NCI-H1417 treated with DMSO at 0.1 percent for 48 hours (cell line): ENCODE measurements at places on chromosomes 13 and 19.
A peak's percentile ranks its signal among the peaks of the same experiment; 100 is the strongest.

- DNase-seq: no peak
Observed at GRCh38 chr19:42989851-42990250, 36.4 kb downstream of the PSG11 start.

- DNase-seq: peak; percentile 59
Observed at GRCh38 chr13:45781553-45782326, 69.8 kb downstream of the SIAH3 start.

DNA sequence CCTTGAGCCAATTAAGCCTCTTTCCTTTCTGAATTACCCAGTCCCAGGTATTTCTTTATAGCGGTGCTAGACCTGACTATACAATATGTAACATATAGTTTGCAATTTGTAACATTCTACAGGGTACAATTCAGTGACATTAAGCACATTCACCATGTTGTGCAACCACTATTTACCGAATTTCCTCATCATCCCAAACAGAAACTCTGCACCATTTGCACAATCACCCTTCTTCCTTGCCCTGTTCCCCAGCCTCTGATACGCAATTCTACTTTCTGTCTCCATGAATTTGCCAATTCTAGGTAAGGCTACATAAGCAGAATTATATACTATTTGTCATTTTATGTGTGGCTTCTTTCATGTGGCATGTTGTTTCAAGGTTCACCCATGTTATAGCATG, 13.7 kb upstream of the SIGLEC10 start:
- no peak for DNase-seq

DNA sequence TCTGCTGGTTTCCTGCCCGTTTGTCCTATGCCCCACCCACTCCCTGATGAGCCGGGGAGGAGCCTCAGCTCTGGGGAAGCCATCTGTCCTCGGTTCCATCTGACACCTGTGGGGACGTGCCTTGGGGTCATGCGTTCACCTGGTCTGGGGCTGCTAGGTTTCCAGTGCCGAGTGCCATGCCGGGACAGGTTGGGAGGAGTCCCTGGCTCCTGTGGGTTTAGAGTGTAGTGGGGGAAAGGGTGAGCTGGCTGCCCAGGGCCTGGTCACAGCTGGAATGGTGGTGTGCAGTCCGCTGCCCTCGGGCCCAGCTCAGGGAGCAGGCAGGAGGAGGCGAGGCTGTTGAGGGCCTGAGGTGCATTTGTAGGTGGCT, 2.5 kb downstream of the KDM4B start:
- DNase-seq: no peak

GRCh38 chr19:28700176-28700575, 512.8 kb downstream of the UQCRFS1 start:
- no peak for DNase-seq

DNA sequence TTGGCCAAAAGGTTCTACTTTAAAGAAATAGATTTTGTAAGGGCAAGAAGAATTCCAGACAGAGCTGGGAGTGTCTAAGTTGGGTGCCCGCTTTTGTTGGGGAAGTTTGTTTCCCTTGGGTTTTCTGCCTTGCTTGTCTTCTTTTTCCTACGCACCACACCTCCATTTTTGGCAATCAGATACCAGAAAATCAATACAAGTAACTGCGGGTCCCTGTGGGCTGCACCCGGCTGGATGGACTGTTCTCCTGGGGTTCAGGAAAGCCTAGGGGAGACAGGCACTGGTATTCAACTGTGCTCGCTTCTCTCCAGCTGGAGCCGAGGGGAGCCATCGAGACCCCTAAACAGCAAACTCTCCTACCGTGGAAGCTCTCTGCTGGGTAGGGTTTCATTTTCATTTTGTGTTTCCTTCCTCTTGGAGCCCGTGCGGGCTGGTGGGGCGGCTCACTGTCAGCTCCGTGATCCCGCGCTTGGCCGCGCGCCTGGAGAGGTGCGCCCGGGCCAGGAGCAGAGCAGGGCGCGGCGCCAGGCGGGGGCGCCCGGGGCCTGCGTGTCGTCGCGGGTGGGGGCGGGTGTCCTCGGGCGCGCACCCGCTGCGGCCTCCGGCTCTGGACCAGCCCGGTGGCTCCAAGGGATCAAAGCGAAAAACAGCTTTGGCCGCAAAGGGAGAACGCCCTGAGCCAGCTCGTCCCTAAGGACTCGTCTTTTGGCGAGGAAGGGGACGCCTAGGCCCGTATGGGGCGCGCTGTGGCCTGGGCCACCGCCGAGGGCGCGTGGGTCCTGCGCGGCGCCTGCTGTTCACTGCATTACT, 347.2 kb downstream of the ZNF536 start:
- DNase-seq: no peak

DNA sequence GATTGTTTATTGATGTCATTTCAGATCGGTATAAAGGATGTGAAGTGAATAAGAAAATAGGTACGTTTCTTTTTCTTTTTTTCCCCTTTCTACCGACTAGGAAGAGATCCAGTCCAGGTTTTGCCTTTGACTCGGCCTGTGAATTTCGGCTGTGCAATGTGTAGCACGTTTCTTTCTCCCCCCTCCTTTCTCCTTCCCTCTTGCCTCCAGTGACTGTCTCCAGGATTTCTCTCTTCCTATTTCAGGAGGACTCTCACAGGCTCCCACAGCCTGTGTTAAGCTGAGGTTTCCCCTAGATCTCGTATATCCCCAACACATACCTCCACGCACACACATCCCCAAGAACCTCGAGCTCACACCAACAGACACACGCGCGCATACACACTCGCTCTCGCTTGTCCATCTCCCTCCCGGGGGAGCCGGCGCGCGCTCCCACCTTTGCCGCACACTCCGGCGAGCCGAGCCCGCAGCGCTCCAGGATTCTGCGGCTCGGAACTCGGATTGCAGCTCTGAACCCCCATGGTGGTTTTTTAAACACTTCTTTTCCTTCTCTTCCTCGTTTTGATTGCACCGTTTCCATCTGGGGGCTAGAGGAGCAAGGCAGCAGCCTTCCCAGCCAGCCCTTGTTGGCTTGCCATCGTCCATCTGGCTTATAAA, at the start of gene GPC6:
GPC6 (plus strand) TSS at position 185 of the 657 bp plus-strand sequence.
- peak; percentile 89 for DNase-seq

DNA sequence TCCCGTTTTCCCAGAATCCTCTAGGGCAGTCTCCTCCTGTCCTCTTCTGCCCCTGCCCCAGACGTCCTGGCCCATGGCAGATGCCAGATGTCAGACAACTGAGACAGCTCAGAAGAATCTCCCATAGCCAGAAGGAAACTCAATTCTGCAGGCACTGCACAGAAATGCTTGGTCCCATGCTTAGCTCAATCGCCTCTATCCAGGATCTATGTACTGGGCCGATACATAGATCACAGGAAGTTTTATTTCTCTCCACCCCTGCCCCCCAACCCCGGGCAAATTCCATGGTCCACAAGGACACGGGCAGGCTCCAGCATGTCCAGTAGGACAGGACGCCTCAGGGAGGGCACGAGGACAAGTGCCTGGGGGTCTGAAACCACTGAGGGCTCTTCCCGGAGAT, 4.8 kb downstream of the MBD3 start:
- no peak for DNase-seq

DNA sequence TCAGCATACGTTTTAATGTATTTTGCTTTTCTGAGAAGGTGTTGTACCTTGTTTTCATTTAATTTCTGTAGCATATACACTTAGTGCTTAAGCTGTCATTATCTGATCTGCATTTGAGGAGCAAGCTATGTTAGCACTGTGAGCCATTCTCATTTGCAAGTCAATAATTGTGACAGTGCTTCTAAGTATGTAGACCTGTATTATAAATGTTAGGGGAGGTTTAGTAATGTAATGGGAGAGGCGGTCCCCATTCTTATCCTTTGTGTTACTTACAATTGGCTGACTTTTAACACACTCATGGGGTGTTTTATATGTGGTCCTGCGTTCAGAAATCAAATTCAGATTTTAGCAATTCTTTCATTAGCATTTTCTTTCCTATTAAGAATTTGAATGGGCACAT, 90.2 kb downstream of the GPC6 start:
- DNase-seq: no peak

DNA sequence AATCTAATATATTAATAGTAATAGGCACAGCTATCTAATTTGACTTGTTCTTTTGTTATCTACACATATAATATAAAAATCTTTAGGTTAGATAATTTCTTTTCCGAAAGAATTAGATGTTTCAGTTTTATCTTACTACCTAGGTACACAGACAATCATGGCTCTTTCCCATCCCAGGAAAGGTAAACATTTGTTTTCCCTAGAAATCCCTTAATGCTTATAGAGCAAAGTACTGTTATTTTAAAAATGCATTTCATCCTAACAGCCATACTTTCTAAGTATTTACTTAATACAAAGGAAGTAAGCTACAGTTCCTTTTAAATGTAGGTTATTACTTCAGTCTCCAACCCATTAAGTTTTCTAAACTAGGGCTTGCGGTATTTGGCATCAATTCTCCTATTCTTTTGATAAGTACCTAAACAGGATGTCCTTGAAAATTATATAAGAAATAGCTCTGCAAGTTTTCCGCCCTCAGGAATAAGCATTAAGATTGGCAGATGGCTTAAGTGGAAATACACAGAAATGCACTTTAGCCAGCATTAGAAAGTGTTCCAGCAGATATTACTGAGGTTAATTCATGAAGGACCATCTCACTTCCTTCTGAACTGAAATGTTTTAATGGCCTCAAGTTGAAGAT, 616.2 kb upstream of the SPRY2 start:
- no peak for DNase-seq

DNA sequence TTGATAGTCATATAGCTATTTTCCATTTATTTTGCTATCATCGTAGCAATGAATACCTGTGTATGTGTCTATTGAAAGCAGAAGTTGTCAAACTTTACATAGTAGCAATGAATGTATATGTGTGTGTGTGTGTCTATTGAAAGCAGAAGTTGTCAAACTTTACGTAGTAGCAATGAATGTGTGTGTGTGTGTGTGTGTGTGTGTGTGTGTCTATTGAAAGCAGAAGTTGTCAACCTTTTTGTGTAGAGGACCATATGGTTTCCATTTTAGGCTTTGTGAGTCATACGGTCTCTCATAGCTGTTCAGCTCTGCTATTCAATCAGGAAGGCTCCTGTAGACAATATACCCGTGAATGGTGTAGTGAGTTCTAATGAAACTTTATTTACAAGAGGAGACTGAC, 20.8 kb downstream of the NLRP4 start:
- DNase-seq: no peak

- no peak for DNase-seq
Observed at GRCh38 chr13:84985860-84986259, 813.4 kb downstream of the SLITRK6 start.

GRCh38 chr13:54415753-54416366, 1387.2 kb downstream of the OLFM4 start:
- DNase-seq: no peak

- DNase-seq: no peak
Observed at GRCh38 chr19:42175952-42176648, 41.4 kb downstream of the DEDD2 start.

DNA sequence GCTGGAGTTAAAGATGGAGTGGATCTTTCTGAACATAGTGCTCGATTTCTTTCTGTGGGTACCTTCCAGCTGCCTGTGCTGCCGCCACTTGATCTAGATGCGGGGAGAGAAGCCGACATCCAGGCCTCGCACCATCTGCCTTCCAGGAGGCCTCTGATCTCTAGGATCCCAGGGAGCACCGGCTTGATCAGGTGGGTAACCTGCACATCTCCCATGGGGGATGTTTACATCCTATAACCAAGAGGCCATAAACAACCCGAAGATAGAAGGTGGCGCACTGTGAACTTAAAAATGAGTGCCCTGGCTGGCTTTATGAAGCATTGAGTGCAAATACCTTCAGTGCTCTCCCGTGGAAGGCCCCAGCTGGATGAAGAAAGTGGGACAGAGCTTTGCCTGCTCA, at the start of gene C13orf42:
C13orf42 (minus strand) TSS at position 101 of the 400 bp plus-strand sequence; CDS start at position 36, 65 bp downstream.
- no peak for DNase-seq

DNA sequence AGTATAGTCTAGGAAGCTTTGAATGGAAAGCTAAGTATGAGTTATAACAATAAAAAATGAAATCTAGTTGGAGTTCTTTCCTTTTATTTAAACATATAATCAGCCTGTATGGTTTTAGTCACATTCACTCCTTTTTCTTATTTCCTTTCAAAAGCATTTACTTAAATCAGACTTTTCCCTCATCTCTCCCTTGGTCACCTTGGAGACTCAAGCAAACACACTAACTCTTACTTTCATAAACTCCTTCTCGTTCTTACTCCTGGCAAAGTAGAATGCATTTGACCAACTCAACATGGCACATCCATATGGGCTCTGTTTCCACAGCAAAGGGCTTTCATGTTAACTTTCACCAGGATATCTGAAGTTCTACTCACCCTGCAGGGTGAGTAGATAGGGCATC, 400.0 kb downstream of the LMO7 start:
- DNase-seq: no peak

DNA sequence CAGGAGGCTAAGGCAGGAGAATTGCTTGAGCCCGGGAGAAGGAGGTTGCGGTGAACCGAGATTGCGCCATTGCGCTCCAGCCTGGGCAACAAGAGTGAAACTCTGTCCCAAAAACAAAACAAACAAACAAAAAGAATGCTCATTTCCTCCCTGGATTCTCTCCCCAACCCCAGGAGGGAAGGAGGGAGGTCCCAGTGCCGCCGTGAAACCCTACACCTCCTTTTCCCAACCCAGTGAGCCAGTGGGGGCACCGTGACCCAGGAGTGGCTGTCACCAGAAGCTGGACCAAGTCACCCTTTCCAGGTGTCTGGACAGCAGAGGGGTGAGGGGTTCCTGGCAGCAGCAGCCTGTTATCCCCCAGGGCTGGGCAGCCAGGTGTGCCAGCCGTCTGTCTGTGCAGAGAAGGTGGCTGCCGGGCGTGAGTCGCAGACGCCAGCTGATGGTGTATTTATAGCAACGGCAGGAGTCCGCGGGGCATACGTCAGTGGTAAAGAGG, 23.5 kb downstream of the NFIC start:
- no peak for DNase-seq

DNA sequence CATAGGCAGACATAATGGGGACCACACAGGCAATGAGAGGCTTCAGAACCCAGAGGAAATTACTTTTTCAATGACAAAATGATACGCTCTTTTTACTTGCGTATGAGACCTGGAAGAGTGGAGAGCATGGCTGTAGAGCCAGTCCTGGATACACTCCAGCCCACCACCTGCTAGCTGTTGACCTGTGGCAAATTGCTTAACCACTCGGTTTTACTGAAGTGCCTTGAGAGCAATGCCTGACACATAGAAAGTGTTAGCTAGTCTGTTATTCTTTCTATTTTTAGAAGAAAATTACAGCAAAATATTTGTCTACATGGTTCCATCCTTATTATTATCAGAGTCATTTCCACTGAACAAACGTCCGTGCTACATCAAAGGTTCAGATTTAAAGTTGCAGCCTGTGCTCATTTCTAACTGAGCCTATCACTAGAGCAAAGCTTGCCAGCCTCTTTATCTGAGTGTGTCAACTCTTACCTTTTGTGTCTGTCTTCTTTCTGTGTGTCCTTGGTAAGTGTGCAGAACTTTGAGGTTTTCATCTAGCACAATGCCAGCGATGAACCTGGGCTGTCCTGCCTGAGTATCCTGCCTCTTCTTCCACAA, 9.6 kb upstream of the GPR183 start:
- DNase-seq: peak; percentile 63

- no peak for DNase-seq
Observed at GRCh38 chr13:95184317-95184716, 116.9 kb downstream of the ABCC4 start.
